Stimulated activated CD4-positive, alpha-beta T cell treated with anti-CD3 and anti-CD28 coated beads, Interleukin-1b, Interleukin-23, amount 100 ng/mL, for 1 hour (primary cell): ENCODE measurements at places on chromosomes 1 and 21.

DNA sequence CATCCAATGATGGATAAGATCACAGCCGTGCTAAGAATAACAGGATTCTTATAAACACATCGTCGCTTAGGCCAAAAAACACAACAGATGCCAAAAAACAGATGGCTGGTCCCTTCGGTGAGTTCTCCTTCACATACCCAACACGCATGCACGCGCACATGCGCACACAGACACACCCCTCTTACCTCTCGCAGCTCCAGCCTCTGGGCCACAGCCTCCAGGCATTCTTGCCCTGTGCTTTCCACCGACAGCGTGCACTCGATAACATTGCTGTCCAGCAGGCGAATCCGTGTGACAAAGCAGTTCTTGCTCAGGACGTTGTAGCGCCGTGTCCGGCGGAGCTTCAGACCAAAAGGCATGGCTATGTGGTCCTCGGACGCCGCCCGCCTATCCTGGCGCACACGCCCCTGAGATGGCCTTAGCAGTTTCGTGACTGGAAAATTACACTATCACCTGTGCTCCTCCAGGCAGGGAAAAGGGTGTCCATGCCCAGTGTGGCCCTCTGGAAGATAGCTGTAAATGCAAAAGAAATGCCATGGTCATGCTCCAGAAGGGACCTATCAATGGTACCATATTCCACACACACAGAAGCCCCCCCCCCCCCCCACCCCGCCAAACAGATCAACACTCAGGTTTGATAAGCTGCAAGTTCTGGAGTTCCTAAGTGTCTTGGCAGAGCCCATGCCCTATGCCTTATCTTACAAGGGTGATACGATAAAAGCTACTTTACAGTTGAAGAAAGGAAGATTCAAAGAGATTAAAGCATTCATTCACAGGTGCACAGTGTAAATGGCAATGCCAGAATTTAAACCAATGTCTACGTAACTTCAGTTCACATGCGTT, 86.7 kb downstream of the PTPN14 start:
- no peak for DNase-seq

DNA sequence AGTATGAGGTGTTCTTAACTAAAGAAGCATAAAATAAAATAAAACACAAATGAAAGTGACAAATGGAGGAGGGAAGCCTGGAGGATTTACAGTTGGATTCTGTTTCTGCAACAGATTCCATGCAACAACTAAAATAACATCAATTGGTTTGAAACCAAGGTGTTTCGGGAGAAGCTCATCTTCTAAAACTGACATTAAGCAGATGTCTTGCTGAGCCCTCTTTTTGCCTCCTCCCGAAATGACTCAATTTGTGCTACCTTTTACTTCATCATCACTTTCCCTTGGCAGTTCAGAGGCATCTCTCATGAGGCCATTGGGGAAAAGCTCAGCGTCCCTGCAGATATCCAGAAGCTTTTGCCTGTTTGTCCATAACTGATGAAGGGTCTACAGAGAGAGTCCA, 121.6 kb upstream of the ADAR start:
- no peak for DNase-seq

GRCh38 chr1:17540255-17541001, 930 bp downstream of the ARHGEF10L start:
- DNase-seq, result no peak

DNA sequence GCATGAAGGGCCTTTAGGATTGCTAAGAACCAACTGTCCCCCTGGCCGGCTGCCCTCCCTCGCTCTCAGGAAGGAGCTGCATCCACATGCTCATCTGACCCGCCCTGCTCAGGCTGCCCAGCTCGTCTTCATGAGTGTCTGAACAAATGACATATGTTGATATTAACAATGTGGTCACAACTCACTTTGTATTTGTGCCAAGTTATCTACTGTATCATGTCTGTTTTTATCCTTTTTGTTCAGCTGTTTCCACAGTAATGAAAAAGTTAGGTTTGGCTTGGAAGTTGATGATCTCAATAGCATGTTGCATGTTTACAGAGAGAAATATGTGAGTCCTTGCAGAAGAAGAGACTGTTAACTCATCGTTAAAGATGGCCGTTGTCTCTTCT, 75.1 kb downstream of the PHTF1 start:
- no peak for DNase-seq

- no peak for DNase-seq
Observed at GRCh38 chr1:236774926-236775325, 20.2 kb upstream of the MTR start.

- DNase-seq, result no peak
Observed at GRCh38 chr1:101898137-101898536, 98.6 kb downstream of the OLFM3 start.

DNA sequence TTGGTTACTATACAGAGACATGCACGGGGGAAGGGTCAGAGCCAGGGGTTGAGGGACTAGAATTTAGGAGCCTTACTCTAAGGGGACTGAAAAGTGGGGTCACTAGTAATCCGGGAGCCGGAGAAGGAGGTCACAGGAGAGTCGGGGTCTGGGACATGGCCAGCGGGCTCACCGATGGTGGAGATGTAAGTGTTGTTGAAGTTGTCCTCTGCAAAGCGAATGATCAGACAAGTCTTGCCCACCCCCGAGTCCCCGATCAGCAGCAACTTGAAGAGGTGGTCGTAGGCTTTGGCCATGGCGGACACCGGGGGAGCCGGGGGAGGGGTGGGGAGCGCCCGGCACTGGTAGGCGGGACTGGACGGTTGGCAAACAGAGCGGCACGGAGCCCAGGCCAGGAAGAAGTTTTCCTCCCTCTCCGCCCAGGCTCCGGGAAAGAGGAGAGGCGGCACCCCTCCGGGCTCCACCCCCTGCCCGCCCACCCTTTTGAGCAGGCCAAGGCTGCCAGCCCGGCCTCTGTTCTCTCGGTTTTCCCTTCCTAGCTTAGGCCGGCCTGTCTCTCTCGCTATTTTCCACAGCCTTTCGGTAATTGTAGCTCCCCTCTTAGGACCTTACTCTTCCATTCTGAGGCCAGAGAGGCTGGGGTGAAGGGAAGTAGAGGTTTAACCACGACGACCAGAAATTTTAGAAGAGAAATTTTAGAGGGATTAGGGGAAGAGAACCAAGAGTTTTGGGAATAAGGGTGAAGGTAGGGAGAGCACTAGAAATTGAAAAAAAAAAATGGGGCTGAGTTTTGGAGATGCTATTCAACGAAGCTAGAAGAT, at the start of gene RAB13:
RAB13 (minus strand) TSS at position 399 of the 821 bp plus-strand sequence; CDS start at position 296, 103 bp downstream.
- no peak for DNase-seq

GRCh38 chr1:42756956-42757891, 9.6 kb downstream of the P3H1 start:
- no peak for DNase-seq

DNA sequence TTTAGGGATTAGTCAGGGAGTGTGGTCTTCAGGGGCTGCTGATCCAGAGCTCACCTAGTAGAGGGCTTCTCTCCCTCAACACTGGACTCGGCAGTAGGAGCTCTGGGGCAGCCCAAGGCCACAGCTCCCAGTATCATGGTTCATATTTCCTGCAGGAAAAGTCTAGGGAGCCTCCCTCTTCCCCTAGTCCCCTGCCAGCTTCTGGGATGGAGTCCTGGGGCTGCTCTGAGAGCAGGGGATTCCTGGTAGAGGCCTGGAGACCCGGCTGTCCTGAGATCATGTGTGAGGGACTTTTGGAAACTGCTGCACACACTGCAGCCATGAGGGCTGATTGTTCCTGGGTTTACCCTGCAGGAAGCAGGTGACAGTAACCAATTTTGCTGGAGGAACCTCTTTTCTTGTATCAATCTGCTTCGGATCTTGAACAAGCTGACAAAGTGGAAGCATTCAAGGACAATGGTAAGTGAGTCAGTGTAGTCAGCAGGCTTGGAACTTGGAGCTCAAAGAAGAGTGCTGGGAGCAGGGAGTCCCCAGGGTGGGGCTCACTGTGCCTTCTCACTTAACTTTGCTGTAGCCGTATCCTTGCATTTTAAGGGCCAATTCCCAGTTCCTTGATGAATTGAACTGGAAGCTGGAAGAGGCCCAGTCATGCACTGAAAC, 16.3 kb downstream of the STRIP1 start:
- no peak for DNase-seq

GRCh38 chr1:78043436-78043835, 2.3 kb upstream of the GIPC2 start:
- DNase-seq, result no peak

GRCh38 chr1:197453376-197454058, 185.5 kb downstream of the CRB1 start:
- no peak for DNase-seq

GRCh38 chr21:45296638-45297037, 8.9 kb upstream of the POFUT2 start:
- no peak for DNase-seq

DNA sequence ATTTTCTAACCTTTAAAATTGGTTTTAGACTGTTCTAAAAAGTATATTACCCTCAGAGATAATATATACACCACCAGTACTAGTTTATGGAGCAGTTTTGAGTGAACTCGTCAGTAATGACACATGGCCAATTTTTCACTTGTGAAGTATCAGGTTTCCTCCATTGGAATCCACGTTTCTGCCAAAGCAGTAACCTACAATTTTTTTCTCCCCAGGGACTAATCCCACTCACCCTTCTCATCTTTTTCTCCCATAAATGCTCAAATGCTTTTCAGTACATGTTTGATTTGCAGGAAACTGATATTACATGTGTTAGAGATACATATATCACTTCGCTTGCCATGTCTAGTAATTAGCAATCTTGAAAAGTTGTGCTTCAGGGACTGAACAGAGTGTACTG, 94.1 kb downstream of the COL24A1 start:
- no peak for DNase-seq

DNA sequence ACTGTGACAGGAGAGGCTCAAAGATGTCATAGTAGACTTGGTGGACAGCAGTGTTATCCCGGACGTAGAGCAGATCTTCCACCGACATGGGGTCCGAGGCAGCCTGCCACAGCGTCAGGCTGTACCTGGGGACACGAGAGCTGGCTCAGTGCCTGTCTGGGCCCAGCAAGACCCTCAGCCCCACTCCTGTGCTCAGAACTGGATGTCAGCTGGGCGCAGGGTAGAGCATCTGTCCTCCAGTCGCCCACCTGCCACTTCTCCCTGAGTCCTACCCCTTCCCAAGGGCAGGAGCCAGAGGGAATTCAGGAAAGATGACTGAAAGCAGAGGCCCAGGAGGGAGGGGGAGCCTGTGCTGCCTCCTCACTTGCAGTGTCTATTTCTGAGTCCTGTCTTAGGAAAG, 11.7 kb downstream of the FAM151A start:
- no peak for DNase-seq

DNA sequence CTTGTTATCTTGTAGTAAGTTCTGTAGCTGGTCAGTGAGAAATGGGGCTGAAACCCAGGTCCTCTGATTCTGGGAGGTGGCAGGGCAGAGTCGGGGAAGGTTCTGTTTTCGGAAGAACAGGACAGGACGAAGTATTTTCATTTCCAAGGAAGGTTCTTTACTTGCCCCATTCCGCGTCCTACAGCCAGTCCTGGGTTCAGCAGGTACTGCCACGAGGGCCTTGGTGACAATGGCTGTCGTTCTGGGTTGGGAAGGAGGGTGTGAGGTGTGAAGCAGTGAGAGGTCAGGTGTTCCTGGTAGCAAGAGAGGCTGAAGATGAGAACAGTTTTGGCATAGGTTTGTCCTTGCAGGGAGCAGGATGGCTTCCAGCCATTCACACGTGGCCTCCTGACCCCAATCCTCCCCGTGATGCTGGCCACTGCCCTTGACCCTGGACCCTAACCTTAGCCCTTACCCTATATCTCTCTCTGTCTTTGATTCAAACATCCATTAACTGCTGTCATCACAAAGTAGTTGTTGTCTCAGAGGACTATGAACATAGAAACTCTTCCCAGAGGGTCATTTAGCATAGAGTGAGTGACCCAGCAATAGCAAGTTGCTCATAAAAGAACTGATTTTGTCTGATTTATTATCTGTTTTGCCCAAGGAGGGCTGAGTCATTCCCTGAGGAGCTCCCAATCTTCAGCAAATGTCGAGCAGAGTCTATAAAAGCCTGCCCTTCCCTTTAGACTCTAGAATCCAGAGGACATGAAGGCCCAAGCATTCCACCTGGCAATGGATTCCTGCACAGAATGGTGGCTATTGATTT, 25.0 kb downstream of the VASH2 start:
- DNase-seq, result no peak

DNA sequence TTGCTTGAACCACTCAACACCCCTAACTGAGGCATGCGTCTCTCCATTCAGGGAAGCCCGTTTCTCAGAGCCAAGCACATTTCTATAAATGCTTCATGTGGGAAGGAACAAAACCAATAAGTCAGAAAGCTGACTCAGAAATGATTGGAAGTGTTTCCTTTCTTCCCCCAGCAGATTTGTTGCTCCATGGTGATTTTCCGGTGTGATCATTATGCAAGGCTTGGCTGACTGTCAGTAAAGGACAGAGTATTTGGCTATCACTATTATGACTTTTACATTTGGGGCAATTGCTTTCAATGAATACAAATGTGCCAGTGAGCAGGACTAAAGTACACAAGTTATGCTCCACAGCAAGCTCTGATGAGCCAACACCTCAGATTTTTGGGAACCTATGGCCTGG, 53.3 kb upstream of the ZC3H11B start:
- no peak for DNase-seq

- DNase-seq, result no peak
Observed at GRCh38 chr1:57464756-57465155, 40.9 kb upstream of the DAB1 start.

GRCh38 chr1:56548571-56548970, 30.8 kb downstream of the PLPP3 start:
- DNase-seq, result no peak

- DNase-seq, result no peak
Observed at GRCh38 chr1:84090447-84091245, 53.4 kb upstream of the PRKACB start.

DNA sequence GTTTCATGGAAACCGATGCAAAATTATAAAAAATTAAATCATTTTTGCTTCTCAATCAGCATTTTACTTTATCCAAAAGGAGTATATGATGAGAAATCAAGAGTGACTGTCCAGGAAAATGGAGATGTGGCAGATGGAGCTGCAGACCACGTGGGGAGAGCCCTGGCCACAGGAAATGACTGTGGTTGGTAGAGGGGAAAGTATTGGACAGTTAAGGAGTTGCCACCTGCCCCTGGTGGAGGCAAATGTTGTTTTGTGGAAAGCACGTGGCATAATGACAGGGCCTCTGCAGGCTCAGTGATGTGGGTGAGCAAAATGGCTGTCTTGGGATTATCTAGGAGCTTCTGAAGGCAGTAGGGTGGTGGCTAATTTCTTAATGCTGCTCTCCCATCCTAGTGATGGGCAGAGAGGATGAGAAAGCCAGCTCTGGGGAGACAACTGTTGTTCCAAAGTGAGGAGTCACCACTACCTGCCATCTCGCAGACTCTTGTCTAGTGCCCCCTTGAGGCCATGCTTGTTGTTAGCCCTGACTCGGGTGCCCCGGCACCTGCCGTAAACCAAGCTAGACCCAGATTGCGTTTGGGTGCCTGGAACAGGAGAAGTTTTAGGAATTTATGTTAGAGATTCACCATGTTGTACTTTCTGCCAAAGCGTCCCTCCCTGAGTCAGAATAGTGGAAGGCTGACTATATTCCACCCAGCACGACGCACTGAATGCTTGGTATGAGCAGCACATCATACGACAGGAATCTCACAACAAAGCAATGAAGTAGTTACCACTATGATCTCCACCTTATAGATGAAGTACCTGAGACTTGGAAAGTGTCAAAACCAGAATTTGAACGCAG, 144.0 kb downstream of the ROR1 start:
- DNase-seq, result no peak

GRCh38 chr1:4006676-4007374, 106.8 kb upstream of the C1orf174 start:
- no peak for DNase-seq
